GM19239 (cell line): ENCODE measurements at places on chromosomes 16 and 17.

- DNase-seq: no peak
Observed at GRCh38 chr17:521561-522325, 169.1 kb upstream of the RPH3AL start.

GRCh38 chr17:49249292-49249794 is 18.8 kb upstream of the PHOSPHO1 start:
- no peak for DNase-seq

DNA sequence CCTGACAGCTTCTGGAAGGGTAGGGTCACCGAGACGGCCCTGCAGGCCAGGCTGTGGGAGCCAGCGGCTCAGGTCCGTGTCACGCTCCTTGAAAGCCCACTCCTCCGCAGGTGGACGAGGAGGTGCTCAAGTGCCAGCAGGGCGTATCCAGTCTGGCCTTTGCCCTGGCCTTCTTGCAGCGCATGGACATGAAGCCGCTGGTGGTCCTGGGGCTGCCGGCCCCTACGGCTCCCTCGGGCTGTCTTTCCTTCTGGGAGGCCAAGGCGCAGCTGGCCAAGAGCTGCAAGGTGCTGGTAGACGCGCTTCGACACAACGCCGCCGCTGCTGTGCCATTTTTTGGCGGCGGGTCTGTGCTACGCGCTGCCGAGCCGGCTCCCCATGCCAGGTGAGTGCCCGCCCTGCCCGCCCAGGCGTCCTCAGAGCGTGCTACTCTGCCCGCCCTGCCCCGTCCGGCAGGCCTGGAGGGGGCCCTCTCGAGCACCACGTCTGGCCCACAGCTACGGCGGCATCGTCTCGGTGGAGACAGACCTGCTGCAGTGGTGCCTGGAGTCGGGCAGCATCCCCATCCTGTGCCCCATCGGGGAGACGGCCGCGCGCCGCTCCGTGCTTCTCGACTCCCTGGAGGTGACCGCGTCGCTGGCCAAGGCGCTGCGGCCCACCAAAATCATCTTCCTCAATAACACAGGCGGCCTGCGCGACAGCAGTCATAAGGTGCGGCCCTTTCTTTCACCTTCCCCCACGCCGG is 1.3 kb downstream of the NAGS start:
- DNase-seq: no peak

- DNase-seq: no peak
Observed at GRCh38 chr17:4969047-4969550, 1.5 kb upstream of the SPAG7 start.

DNA sequence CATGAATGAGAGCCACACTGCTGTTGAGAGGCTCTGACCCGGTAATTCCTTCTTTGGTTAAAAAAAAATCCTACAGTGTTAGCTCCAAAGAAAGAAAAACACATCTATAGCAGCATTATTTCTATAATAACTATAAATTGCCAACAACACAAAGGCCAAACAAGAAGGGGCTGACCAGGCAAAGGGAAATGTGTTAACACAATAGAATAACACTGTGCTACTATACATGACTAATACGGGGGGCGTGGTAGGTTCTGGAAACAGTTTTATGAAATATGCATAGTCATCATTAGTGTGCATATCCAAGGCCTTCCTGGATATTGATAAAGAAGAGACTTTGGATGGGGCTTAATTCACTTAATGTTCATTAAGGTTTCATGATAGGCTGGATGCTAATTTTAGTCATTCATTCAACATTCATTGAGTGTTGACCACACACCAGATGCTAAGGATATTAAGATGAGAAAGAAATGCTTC is 50.0 kb upstream of the CCL1 start:
- DNase-seq: no peak

DNA sequence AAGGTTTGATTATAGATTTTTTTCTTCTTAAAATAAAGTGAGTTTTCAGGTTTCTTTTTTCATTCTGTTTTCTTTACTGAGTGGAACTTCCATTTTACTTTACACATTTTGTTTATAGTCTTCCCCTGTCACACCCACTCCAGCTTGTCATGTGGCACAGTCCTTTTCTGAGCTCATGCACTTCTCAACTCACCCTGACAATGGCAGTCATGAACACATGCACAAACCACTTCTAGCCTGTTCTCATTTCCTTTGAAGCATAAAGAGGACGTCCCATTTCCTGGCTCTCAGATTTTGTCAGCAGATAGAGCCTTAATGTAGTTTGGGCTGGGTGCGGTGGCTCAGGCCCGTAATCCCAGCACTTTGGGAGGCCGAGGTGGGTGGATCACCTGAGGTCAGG is 168.0 kb downstream of the AHSP start:
- DNase-seq: peak; percentile 19

DNA sequence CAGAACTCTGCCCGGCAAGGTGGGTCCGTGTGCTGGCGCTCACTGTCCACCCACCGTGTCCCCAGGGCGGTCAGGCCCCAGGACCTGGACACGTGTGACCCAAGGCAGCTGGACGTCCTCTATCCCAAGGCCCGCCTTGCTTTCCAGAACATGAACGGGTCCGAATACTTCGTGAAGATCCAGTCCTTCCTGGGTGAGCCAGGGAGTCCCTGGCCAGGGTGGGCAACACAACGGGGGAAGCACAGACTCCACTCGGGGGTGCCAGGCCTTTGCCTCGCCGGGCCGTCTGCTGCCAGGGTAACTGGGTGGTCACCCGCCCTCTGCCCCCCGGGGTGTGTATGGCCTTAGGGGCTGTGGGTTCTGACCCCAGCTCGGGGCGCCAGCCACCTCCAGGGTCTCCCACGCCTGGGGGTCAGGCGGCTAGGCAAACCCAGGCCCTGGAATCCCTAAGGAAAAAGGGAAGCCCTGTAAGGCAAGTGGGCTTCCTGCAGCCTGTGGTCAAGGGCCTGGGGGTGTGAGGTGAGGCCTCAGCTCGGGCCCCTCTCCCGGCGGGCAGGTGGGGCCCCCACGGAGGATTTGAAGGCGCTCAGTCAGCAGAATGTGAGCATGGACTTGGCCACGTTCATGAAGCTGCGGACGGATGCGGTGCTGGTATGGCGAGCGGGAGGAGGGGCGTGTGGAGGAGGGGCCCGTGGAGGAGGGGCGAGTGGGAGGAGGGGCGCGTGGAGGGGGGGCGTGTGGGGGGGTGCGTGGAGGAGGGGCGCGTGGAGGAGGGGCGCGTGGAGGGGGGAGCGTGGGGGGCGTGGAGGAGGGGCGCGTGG is 6.5 kb downstream of the MSLN start:
- no peak for DNase-seq

DNA sequence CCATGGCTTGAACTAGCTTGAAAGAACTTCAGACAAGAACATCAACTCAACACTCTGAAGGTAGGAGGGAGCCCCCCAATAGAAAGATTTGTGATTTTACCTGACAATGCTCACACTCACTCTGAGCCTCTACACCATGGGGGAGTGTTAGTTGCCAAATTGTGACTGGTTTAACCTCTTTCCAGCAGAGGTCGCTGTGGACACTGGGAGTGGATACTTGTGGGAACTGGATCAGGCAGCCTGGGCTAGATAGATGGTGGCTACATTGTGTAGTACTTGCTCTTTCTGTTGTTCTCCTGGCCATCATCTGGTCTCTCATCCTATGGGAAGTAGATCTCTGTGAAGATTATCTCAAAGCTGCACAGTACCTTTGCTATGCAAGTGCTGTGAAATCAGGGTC is 2.9 kb downstream of the SMPD3 start:
- peak; percentile 63 for DNase-seq

GRCh38 chr17:41647940-41648410 is 23.6 kb upstream of the KRT17 start:
- DNase-seq: peak; percentile 92

DNA sequence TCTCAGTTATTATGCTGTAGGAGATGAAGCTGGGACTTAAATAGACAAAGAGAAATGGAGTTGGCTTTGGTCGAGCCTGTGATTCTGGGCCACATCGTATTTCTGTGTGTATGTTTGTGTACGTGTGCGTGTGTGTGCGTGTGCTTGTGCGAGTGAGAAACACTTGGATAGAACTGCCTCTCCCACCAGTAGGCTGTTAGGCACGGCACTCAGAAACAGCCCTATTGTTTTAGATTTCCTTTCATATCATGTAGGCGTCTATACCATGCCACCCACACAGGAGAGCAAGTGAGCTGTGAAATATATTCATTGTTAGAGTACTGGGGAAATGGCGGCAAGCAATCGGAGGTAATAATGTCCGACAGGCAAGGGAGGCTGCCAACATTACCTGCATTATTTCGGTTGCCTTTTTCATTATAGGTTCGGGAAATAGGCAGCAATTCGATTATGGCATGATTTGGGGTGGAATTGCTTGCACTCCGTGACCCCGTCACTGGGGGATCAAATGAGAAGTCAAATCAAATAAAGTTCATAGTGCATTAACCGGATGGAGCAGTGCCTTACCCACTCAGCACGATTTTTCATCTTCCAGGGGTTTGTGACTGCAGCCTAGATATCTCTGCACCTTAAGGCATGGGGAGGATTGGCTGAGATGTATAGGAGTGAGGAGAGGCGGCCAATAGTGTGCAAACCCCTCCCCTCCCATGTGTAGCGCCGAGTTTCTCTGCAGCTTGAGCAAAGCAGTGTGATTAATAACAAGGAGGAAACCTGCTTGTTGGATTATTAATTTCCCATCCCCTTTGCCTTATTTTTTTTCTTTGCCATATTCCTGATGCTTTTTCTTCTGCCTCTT is 89.6 kb downstream of the RBFOX1 start:
- no peak for DNase-seq

- DNase-seq: no peak
Observed at GRCh38 chr17:78236362-78237127, 5.1 kb downstream of the TMEM235 start.

- DNase-seq: no peak
Observed at GRCh38 chr16:53882310-53882709, 178.4 kb downstream of the FTO start.

DNA sequence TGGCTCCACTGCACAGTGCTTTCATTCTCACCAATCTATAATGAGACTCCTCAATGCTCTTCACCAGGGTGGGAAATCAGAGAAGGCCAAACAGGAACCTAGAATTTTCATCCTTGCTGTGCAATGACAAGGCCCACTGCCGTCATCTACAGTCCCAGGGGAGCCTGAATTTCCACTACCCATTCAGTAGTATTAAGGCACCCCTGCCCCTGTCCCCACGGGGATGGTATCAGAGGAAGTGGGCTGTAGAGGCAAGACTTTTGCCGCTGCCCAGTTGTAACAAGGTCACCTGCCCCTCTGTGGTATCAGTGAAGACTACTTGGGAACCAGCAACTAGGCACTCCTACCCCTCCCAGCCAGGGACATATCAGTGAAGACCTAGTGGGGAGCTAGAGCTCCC is 104.5 kb downstream of the C16orf78 start:
- no peak for DNase-seq

GRCh38 chr17:17057057-17057551 is 14.8 kb downstream of the MPRIP start:
- no peak for DNase-seq

GRCh38 chr16:87144232-87144631 is 173.0 kb downstream of the C16orf95 start:
- DNase-seq: no peak

DNA sequence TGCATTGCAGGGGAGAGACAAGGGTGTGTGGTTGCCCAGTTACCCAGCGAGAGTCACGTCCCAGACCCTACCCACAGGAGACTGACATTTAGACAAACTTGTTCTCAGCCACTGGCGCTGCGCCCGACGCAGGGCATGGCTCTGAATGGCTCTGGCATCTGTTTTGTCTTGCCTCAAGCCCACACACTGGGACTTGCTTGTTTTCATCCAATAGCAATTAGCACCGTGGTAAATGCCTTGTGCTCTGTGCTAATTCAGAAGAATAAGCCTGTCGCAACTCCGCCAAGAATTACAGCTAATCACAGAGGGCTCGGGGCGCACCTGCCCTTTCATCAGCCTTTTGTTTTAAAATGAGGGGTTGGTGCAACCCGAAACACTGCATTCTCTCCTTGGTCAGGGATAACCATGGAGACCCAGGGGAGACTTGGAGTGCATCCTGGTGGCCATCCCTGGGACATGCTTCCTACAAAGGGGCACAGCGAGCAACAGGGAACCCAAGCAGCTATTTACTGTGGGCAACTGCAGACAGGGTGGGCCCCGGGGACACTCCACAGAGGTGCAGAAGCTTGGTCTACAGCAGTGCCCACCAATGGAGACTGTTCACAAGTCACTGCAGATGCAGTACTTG is 220.6 kb upstream of the ZFHX3 start:
- no peak for DNase-seq
